Body of pancreas (tissue), 4 donors: ENCODE measurements at places on chromosomes 1 and 21. TPM values are rescaled to one million over a fixed set of nuclear protein-coding genes. Genes with fewer than 3 reads are reported as not detected.

DNA sequence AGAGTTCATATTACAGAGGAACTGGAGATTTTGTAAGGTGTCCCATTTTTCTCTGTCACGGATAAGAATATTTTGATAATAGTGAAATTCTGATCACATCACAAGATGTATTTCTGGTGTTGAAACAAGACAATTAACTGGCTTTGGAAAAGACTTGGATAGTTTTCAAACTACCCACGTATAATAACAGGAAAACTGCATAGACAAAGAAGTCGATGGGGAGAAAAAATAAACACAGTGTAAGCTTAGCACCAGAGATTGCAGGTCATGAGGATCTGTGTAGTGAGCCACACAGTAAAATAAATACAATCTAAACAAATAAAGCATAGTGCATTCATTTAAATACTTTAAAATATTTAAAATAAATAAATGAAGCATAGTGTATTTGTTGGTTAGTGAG, 452.3 kb upstream of the ADAMTS5 start:
- H3K27me3 ChIP-seq = no peaks in the 10 kb centered on the region
- H3K4me3 ChIP-seq = no peak overlapping the region
- no peak overlapping the region for H3K27ac ChIP-seq
- DNase-seq = no peak

ADAMTS4 gene
- total RNA-seq = 7.9 TPM

DNA sequence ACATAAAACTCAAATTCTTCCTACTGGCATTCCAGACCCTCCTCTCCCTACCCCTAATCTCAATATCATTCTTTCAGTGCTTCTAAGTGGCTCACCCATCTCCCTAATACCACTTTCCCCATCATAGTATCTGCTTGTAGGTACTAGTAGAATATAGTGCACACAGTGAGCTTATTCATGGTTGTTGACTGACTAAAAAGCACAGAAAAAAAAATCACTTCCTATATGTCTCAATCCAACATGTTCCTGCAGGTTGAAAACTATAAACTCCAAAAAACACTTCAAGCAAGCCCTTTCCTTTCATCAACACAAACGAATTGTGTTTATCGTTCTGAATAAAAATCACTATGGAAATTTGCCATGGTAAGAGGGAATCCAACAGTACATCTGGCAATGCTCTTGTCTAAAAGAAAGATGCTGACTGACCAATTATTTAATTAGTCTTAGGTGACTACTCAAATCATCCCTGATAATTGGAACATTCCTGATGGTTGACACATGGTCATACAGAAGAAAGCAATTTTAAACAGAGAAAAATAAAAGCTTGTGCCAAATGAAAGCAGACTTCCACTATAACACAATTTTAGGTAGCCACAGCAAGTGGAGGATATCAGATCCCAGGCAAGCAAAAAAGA, 87.1 kb downstream of the NDUFS5 start:
- H3K4me1 ChIP-seq = peaks cover 52% of the 10 kb centered on the region
- DNase-seq = no peak
- no peaks in the 10 kb centered on the region for H3K27me3 ChIP-seq
- no peak overlapping the region for H3K4me3 ChIP-seq
- H3K36me3 ChIP-seq = no peaks in the 10 kb centered on the region
- H3K27ac ChIP-seq = no peak overlapping the region

S100B gene
- 33.9 TPM for total RNA-seq

- DNase-seq = no peak
- no peaks in the 10 kb centered on the region for H3K36me3 ChIP-seq
- H3K27me3 ChIP-seq = no peaks in the 10 kb centered on the region
- no peak overlapping the region for H3K27ac ChIP-seq
- no peaks in the 10 kb centered on the region for H3K4me1 ChIP-seq
- H3K4me3 ChIP-seq = no peak overlapping the region
These were observed 72.6 kb upstream of the RGL1 start for GRCh38 chr1:183732236-183732880.

- no peaks in the 10 kb centered on the region for H3K27me3 ChIP-seq
- no peaks in the 10 kb centered on the region for H3K4me1 ChIP-seq
- no peak overlapping the region for H3K27ac ChIP-seq
These were observed 54.9 kb upstream of the NEK7 start for GRCh38 chr1:198101716-198102453.

DNA sequence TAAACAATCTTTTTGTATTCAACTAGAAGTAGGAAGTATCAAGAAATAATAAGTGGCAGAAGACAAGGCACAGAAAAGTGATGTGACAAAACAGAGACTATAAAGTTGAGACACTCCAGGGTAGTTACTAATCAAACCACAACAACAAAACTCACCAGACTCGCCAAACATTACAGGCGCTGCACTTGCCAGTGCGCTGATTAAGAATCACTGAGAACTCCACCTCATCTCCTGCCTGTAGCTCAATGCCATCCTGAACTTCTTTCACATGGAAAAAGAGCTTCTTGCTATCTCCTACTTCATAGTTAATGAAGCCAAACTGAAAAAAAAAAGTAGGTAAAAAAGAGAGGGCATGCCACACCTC, 2.8 kb upstream of the NRAS start:
- peaks cover 11% of the 10 kb centered on the region for H3K4me1 ChIP-seq
- DNase-seq = no peak
- peaks cover 14% of the 10 kb centered on the region for H3K36me3 ChIP-seq
- no peaks in the 10 kb centered on the region for H3K27me3 ChIP-seq
- H3K27ac ChIP-seq = no peak overlapping the region
- no peak overlapping the region for H3K4me3 ChIP-seq

WNT9A gene
- total RNA-seq = 0.66 TPM

DTL gene
- total RNA-seq = not detected
